ENCODE measurements at places on chromosomes 6 and 20. TPM values are rescaled to one million over a fixed set of nuclear protein-coding genes. Genes with fewer than 3 reads are reported as not detected.

- no peaks in the 10 kb centered on the region for H3K36me3 ChIP-seq
- no peak overlapping the region for H3K27ac ChIP-seq
- DNase-seq: no peak
- no peak overlapping the region for H3K4me3 ChIP-seq
Measured at GRCh38 chr6:129544892-129545612, 164.9 kb downstream of the ARHGAP18 start.

- DNase-seq: no peak
- H3K27ac ChIP-seq: no peak overlapping the region
- H3K4me1 ChIP-seq: no peaks in the 10 kb centered on the region
- no peaks in the 10 kb centered on the region for H3K36me3 ChIP-seq
- no peak overlapping the region for H3K4me3 ChIP-seq
Measured at GRCh38 chr20:21812379-21812778, 106.9 kb downstream of the PAX1 start.

- H3K4me3 ChIP-seq: no peak overlapping the region
- no peak overlapping the region for H3K27ac ChIP-seq
- no peak for DNase-seq
- no peaks in the 10 kb centered on the region for H3K4me1 ChIP-seq
- H3K27me3 ChIP-seq: no peaks in the 10 kb centered on the region
Measured at GRCh38 chr6:40268166-40268565, 319.0 kb downstream of the LRFN2 start.

DNA sequence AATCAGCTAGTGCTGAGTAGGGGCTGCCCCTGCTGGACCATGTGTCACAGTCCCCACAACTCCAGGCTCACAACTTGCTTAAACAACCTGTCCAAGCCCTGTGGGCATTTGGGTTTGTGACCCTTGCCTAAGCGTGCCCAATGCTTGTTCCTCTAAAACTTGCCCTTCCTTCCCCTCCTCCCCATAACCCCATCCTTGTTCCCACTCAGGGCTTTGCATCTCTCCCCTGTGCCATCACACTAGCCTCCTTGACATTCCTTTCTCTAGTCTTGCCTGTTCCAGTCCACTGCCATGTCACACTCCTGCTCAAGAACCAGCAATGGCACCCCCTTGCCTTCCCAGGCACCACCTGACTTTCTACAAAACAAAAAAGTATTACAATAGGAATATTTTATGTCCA lies 2.3 kb upstream of the DLGAP4 start:
- no peaks in the 10 kb centered on the region for H3K36me3 ChIP-seq
- peaks cover 5% of the 10 kb centered on the region for H3K27me3 ChIP-seq
- no peak overlapping the region for H3K4me3 ChIP-seq
- no peaks in the 10 kb centered on the region for H3K4me1 ChIP-seq
- H3K27ac ChIP-seq: no peak overlapping the region

- no peaks in the 10 kb centered on the region for H3K36me3 ChIP-seq
- no peak overlapping the region for H3K4me3 ChIP-seq
- no peaks in the 10 kb centered on the region for H3K4me1 ChIP-seq
- no peak overlapping the region for H3K27ac ChIP-seq
- H3K27me3 ChIP-seq: no peaks in the 10 kb centered on the region
Measured at GRCh38 chr6:54959820-54960219, 113.2 kb downstream of the FAM83B start.

SLC16A10 gene
- 11.3 TPM for total RNA-seq

DNA sequence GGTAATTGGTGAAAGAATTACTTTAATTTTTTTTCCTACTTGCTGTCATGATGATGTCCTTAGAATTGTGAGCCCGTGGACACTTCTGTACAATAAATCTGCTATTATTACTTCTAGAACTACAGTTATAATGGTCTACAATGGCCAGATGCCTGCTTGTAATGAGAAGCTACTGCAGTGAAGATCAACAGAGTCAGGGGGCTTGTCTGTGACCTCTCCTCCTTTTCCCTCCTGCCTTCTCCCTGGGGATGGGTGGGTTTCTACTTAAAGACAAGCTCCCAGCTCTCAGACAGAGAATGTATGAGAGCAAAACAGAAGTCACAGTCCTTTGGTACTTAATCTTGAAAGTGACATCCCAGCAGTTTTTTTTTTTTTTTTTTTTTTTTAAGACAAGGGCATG lies 13.2 kb upstream of the PANK2 start:
- no peaks in the 10 kb centered on the region for H3K27me3 ChIP-seq
- no peak overlapping the region for H3K27ac ChIP-seq
- no peak overlapping the region for H3K4me3 ChIP-seq
- H3K36me3 ChIP-seq: peaks cover 3% of the 10 kb centered on the region
- DNase-seq: no peak
- H3K4me1 ChIP-seq: peaks cover 12% of the 10 kb centered on the region

CCDC28A gene
- 22.8 TPM for total RNA-seq

DNA sequence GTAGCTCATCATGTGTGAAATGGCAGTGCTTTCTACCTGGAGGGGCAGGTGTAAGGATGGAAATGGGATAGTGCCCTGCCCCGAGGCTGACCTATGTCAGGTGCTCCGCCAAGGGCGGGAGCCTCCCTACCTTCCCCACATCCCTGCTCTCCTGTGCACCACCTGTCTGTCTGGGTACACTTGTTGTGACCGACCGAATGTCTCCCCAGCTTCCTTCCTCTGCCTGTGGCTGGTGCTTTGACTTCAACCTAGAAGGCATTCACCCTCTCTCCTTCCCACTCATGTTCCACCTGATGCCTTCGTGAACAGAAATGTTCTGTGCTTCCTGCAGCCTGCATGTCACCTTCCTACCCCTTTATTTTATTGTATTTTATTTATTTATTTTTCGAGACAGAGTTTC lies 114.8 kb downstream of the SCML4 start:
- no peak overlapping the region for H3K27ac ChIP-seq
- H3K4me3 ChIP-seq: no peak overlapping the region
- DNase-seq: no peak

All from HepG2 (cell line).